ENCODE measurements at places on chromosomes 4 and X.

DNA sequence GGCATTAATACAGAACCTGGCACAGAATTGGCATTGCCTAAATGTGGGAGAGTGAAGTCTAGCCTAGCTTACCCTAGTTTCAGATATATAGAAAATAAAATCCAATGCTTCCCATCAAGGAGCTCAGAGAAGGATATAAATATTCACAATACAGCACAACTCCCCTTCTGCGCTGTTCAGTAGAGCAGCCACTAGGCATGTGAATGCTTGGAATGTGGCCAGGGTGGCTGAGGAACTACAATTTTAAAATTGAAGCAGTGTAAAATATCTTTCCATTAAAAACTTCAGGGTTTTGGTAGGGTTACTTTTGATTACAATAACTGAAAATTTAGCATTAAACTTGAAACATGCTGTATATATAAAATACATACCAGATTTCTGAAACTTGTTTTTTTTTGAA is 19.5 kb downstream of the ZNF518B start:
- DNase-seq: no peak

GRCh38 chr4:8250227-8250626 is 19.3 kb upstream of the HTRA3 start:
- no peak for DNase-seq

GRCh38 chr4:143581331-143581946 is 67.9 kb downstream of the SMARCA5 start:
- DNase-seq: no peak

DNA sequence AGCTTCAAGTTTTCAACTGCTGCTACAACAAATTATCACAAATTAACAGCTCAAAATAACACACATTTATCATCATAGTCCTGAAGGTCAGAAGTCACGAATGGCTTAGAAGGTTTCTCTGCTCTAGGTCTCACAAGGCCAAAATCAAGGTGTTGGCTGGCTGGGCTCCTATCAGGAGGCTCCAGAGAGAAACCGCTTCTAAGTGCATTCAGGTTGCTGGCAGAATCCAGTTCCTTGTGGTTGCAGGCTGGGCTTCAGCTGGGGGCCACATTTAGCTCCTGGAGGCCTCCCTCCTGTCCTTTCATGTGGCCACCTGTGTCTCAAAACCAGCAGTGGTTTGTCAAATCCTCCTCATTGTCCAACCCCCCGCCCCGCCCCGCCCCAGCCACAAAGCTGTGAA is 15.4 kb downstream of the MRFAP1 start:
- DNase-seq: no peak

DNA sequence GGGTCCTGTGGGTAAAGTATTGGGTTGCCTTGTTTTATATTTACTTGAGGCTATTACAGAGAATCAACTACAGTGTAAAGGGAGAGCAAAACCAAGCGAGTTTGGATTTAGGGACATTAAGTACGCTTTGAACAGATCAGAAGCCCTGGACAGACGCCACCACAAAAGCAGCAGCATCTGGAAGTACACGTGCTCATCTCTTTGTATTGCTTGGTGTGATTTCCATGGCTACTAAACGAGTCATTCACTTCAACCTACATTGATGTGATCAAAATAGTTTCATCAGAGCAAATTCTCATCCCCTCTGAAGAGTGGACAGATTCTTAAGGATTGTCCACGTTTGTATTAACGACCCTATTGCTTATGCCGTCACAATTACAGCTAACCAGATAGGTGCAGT is 85.1 kb downstream of the SORBS2 start:
- no peak for DNase-seq
